Astrocyte of the cerebellum (primary cell): ENCODE measurements at places on chromosomes 5 and 9.
A peak's percentile ranks its signal among the peaks of the same experiment; 100 is the strongest.

- no peak for DNase-seq
These were observed 159.2 kb downstream of the SNX18 start for GRCh38 chr5:54676481-54677340.

DNA sequence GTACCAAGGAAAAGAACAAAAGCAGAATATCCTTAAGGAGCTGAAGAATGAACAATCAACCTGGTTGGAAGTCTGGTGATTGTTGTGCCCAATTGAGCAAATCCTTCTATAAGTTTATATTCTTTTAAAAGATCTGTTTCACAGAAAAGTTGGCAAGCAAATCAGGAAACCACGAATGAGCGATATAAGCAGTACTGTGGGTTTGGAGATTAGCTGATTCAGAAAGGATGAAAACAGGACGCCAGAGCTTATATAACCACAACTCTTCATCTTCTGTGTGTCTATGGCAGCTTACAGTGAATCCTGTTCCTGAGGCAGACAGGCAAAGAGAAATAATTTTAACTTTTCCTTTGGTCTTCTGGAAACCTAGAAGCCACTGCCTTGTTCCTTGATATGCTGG lies 61.7 kb downstream of the SLC38A9 start:
- peak; percentile 72 for DNase-seq

DNA sequence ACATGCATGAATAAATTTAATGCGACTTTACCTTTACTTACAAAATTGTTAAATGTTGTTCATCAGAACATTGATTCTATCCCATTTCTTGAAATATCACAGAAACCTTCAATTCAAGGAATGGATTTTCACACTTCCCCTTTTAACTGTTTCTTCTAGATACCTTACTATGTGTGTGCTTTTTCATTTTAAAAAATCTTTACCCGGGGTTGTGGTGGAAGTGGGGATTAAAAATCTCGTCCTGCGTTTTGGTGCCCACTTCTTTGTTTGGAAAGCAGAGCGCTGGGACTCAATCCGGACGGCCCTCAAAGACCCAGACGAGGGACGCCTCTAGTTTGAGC lies 5.8 kb upstream of the MEF2C start:
- no peak for DNase-seq

DNA sequence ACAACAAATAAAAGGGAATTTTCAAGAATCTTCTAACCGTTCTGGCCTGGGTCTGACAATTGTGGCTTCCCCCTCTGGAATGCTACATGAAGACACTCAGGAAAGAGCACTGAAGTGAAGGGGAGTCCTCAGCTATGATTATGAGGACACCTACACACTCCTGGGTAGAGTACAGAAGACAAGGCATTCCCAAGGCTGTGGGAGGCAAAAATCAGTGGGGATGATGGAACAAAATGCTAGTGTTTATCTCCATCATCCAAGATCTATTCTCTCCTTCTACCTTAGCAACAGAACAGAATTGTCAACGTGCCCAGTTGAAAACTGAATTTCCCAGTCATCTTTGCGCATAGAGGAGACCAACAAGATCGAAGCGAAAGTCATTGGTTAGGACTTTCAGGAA lies 130.1 kb upstream of the LARP1 start:
- no peak for DNase-seq

GRCh38 chr9:124285903-124286291 lies 28.1 kb downstream of the NEK6 start:
- peak; percentile 97 for DNase-seq

GRCh38 chr9:36858805-36859375 lies 175.2 kb downstream of the PAX5 start:
- no peak for DNase-seq

DNA sequence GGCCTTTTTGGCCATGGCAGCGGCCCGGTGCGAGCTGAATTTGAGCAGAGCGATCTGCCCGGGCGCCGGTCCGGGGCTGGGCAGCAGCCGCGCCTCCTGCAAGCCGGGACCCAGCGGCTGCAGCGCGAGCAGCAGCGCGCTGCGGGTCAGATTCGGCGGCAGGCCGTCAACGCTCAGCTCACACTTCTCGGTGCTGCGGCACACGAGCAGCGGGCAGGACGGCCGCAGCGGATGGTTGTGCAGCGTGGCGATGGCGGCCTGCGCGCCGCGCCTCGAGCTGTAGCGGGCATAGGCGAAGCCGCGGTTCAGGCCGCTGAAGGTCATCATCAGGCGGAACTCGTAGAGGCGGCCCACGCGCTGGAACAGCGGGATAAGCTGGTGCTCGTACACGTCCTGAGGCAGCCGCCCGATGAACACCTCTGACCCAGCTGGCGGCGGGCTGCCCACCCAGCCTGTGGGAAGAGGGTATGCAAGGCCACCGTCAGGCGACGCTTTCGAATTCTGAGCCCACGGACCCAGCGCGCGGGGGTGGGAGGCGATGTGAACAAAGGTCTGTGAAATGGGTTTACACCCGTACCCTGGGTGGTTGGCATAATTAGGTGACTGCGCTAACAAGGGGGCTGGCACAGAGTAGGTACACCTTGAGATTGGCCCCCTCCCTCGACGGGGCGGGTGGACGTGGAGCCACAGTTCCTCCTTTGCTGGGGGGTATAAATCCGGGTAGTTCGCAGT lies 755 bp downstream of the DND1 start:
- no peak for DNase-seq

DNA sequence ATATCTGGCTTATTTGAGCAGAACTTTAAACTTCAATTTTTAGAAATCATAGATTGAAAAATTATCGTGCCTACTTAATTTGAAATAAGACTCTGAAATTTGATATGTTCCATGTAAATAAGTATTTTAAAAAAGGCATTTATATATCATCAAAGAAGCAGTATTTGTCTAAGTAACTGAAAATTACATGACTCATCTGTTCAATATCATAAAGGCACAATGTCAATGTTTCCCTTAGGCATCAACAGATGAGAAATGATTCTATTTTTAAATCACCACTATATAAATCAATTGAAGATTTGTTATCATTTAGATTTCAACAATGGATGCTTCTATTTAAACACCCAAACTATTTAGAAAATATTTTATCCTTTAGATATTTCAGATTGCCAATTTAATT lies 142.9 kb upstream of the POU5F2 start:
- DNase-seq = no peak

GRCh38 chr5:80033513-80033912 lies 1.6 kb upstream of the THBS4 start:
- no peak for DNase-seq

DNA sequence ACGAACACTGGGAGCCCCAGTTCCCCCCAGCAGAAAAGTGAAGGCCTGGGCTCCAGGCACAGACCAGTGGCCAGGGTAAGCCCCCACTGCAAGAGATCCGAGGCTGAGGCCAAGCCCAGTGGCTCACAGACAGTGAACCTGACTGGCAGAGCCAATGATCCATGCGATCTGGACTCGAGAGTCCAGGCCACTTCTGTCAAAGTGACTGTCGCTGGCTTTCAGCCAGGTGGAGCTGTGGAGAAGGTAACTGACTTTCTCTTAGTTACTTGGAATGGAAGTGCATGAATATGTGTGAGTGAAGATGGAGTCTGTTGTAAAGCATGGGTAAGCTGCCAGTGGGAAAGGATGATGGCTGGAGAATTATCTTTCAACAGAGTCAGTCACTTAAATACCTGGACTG lies 99.7 kb downstream of the GOLPH3 start:
- no peak for DNase-seq

GRCh38 chr9:32456564-32456963 lies 69.4 kb downstream of the RIGI start:
- peak; percentile 22 for DNase-seq

GRCh38 chr5:144210655-144211054 lies 40.0 kb downstream of the KCTD16 start:
- no peak for DNase-seq

- no peak for DNase-seq
These were observed 2.5 kb downstream of the DMRT2 start for GRCh38 chr9:1052365-1053281.

DNA sequence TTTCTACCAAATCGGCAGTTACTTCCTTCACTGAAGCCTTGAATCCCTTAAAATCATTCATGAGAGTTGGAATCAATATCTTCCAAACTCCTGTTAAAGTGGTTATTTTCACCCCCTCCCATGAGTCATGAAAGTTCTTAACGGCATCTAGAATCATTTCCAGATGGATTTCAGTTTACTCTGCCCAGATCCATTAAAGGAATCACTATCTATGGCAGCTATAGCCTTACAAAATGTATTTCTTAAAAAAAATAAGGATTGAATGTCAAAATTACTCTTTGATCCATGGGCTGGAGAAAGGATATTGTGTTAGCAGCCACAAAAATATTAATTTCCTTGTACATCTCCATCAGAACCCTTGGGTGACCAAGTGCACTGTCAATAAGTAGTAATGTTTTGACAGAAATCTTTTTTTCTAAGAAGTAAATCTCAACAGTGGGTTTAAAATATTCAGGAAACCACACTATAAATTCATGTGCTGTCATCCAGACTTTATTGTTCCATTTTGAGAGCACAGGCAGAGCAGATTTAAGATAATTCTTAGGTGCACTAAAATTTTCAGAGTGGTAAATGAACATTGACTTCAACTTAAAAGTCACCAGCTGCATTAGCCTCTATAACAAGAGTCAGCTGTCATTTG lies 767.7 kb downstream of the DTWD2 start:
- peak; percentile 13 for DNase-seq

DNA sequence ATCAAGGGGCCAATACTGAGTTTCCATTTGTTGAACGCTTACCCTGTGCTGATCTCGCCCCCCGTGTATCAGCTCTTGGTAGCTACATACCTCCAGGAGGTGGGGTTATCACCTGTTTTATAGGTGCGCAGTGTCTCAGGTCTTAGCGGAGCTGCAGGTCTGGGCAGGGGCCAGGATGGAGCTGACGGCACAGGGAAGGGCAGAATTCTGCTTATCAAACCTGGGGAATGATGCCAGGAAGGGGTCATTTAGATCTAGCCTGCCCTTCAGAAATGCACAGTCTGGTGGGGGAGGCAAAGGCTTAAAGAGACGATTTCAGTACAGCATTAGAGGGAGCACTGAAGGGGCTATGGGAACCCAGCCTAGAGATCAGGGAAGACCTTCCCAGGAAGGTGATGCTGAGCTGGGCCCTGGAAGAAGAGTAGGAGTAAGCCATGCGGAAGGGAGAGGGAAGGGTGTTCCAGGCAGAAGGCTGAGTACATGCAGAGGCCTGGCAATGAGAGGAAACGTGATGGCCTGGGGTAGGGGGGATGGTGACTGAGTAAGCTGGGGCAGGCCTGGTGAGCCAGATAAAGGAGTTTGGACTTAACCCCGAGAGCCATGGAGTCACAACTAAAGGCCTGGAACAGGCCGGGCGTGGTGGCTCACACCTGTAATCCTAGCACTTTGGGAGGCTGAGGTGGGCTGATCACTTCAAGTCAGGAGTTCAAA lies 31.5 kb downstream of the OLFML2A start:
- no peak for DNase-seq

DNA sequence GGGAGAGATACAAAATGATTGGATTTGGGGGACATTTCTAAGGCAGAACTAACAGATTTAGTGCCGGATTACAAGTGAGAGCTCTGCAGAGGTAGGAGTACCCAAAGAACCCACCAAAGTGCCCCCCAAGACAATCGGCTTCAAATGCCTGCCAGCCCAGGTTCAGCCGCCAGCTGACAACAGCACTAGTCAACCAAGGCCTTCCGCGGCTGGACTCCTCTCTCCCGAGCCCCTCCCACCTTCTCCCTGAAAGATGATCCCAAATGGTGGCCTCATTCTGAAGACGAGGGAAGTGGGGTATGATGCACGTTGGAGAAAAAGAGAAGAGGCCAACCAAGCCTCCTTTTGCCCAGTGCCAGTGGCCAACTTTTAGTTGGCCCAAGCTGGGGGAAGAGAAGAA lies 210.4 kb upstream of the SLC30A5 start:
- no peak for DNase-seq
